Stimulated activated CD4-positive, alpha-beta T cell treated with anti-CD3 and anti-CD28 coated beads, TNF-alpha, amount 100 ng/mL, for 24 hours (primary cell): ENCODE measurements at places on chromosomes 7 and 10.

DNA sequence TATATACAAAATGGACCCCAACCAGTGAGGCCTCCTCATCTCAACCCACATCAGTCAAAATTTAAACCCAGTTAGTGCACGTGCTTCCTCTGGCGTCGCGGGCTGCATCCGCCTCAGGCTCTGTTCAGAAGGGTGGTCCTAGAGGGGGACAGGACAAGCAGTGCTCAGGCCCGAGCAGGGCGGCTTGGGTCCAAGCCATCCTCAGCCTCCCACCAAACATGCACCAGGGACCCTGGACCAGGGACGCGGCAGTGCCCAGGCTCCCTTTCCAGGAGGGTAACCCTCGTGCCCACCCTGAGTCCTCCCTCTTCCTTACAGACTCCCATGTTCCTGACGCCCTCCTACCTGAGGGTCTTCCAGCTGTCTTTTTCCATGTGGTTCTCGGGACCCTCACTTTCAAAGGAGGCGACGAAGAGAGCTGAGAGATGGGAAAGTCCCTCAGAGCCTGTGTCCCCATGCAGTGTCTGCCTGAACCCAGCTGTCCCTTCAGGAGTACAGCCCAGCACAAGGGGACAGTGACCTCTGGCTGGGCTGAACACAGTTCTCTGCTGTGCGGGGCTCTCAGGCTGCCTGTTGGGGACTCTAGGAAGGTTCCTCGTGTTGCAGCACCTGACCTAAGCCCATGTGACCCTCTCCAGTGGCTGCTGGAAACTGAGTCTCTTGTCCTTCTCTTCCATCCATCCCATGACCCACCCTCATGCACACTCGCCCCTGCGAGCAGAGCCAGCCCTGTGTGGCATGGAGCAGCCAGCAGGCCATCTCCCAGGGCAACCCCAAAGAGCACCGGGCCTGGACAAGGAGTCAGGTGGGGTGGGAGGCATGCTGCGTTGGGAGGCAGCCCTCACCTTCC, 58.1 kb downstream of the CSGALNACT2 start:
- DNase-seq, result no peak

- no peak for DNase-seq
These were observed 55.5 kb upstream of the FIGNL1 start for GRCh38 chr7:50505553-50506210.

DNA sequence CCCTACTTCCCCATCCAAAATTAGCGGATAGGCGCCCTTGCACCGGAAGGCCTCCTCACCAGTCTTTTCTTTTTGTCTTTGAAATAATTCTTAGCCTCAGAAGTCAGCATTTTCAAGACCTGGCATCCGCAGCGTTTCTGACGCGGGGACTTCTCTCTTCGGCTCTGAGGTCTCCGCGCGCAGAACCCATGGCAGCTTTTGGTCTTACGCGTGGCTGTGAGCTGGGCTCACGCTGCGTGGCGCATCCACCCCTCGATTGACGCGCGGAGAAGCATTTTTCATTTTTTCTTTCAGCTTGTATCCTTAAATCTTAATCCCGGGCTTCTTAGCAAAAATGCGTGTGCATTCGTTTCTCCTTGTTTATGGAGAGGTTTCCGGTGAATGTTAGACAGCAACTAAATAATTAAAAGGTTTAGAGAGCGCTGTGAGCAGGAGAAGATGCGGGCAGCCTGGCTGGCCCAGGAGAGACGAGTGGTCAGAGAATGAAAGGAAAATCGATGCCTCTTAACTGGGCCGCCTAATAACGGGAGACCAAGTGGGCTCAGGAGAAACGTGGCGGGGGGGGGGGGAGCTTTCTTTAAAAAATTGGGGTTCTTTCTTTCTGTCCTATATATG, 2.0 kb upstream of the GATA3 start:
- no peak for DNase-seq

DNA sequence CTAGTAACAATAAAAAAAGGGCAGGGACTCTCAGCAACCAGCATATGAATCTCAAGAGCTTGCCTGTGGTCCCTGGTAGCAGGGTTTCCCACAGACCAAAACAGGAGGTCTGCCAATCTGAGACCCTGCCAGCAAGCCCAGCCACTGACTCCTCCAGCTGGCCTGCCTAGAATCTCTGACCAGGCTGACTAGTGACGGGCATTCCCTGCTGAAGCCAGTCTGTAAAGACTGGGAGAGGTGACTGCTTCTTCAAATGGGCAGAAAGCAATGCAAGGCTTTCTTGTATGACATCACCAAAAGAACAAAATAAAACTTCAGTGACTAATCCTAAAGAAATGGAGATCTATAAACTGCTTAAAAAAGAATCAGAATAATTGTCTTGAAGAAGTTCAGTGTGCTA, 249.4 kb downstream of the TCF7L2 start:
- DNase-seq, result no peak

- no peak for DNase-seq
These were observed 37.6 kb downstream of the WBP1L start for GRCh38 chr10:102781090-102781920.

DNA sequence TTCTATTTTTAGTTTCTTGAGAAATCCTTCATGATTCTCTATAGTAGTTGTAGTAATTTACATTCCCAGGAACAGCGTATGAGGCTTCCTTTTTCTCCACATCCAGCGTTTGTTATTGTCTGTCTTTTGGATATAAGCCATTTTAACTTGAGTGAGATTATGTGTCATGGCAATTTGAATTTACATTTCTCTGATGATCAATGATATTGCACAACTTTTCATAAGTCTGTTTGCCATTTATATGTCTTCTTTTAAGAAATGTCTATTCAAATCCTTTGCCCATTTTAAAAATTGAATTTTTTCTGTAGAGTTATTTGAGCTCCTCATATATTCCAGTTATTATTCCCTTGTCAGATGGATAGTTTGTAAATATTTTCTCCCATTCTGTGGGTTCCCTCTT, 285.1 kb downstream of the REEP3 start:
- DNase-seq, result no peak

GRCh38 chr7:69814421-69814962, 216.2 kb downstream of the AUTS2 start:
- no peak for DNase-seq

DNA sequence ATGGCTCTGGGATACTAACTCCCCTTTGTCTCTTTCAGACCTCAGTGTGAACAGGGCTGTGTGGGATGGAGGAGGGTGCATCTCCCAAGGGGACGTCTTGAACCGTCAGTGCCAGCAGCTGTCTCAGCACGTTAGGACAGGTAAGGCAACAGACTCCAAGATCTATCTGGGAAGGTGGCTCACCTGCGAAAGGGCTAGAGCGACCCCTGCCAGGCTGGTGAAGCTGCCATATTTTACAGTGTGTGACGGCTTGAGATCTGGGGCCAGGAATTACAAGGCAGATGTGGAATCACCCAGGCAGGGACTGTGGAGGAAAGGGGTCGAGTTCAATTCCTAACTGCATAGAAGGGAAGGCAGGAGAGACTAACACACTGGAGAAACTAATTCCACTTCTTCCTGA, 11.2 kb downstream of the MUC17 start:
- no peak for DNase-seq

GRCh38 chr10:5898163-5898562, 8.1 kb downstream of the FBH1 start:
- no peak for DNase-seq

- no peak for DNase-seq
These were observed 24.8 kb upstream of the DLD start for GRCh38 chr7:107865956-107866775.
